EL (cell line): ENCODE measurements at places on chromosomes 6 and 20.

GRCh38 chr20:20362774-20363433 lies 5.0 kb upstream of the INSM1 start:
- no peak for DNase-seq

DNA sequence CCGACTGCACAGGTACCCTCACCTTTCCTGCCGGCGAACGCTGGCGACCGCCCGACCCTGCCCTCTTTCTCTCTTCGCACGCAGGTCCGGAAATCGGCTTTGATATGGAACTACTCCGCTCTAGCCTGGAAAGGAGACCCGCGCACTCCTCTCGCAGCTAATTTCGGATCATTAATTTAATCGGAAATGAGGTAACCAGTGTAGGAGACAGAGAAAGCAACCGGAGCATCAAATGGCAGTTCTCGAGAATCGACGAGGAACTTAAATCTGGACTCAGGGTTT lies 949 bp upstream of the ATXN1 start:
- peak; percentile 58 for DNase-seq

DNA sequence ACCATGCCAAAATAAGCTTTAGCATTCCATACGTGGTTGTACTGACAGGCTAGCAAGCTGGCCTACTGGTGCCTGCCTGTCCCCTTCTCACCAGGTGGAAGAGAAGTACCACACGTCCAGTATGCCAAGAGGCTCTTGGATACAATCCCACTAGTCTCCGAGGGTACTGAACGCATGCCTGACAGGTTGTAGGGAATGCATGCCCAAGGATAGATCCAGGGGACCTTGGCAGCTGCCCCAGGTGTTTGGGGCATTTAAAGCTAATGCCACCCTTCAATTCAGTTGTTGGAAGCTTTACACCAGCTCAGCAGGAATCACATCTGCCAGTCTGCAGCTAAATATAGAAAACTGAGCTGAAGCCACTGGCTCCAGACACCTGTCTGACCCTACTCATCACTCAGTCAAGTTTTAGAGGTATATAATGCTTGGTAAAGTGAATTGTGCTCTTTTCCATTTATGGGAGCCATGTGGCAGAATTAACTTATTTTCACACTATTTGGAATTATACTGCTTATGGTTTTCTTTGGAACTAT lies 4.9 kb downstream of the TUBB2B start:
- no peak for DNase-seq

DNA sequence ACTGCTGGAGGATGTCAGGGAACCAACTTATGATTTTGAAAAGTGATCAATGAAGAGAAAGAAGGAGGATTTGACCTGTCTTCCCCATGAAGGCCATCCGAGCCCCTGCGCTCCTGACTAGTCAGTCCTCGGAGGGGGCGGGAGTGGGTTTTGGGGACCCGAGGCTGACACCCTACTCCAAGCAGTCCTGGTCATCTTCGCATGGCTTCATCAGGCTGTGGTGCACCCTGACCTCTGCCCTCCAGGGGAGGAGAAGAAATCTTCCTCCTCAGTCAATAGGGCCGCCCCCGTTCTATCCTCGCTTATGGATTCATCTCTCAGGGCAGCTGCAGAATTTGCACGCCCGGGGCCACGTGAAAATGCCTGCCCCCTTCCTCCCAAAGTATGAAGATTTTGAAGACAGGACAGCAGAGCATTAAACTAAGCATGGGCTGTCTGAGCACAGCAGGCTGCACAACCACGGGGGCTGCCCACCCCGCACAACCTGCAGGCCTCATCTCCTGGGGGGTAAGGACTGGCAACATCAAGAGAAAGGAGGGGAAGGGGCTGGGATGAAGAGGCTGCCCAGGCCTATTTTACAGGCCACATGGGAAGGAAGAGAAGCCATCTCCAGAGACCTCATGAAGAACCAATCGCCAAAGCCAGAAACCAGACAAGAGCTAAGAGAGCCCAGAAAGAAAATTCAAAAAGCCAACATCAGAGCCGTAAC lies 138.1 kb upstream of the PHACTR3 start:
- no peak for DNase-seq
